IMR-90 (cell line): ENCODE measurements at places on chromosomes 4 and X. TPM values are rescaled to one million over a fixed set of nuclear protein-coding genes. Genes with fewer than 3 reads are reported as not detected.

DNA sequence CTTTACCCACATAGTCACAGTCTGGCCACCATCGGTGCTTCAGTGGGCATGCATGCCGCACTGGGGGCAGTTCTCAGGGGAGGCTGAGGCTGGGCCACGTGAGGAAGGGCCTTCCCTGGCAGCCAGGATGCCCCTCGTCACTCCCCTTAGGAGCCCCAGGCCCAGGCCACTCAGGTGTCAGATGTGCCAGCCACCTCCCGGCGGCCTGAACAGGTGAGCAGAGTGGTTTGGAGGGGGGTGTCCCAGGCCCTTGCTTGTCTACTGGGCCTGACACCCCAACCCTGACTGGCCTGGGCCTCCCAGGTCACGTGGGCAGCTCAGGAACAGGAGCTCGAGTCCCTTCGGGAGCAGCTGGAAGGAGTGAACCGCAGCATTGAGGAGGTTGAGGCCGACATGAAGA lies 12.1 kb downstream of the CCDC22 start:
- H3K27ac ChIP-seq, result no peak overlapping the region
- peaks cover 11% of the 10 kb centered on the region; the same call in 1 of the 2 replicates for H3K36me3 ChIP-seq
- H3K4me3 ChIP-seq, result no peak overlapping the region

DNA sequence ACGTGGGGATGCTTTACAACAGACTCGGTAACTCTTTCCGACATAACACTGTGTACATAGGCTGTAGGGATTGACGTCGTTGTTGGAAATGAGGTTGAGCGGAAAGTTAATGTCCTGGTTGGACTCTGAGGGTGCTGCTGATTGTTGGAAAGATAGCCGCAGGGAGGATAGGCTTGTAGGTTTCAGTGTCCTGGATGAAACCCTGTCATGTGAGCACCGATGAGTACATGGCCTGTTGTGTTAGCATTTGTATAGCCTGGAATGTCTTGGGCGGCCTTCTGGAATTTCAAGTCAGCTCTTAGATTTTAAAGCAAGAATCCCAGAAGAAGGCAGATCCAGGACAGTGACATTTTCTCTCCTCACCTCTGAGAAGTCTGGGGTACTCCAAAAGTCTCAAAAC lies 63.3 kb downstream of the TBC1D14 start:
- no peaks in the 10 kb centered on the region for H3K27me3 ChIP-seq
- 0 out of 2 replicates have a peak, but pooled peaks cover 1% of the 10 kb centered on the region for H3K4me1 ChIP-seq
- H3K4me3 ChIP-seq, result no peak overlapping the region
- H3K27ac ChIP-seq, result no peak overlapping the region
- peaks cover 1% of the 10 kb centered on the region; the same call in 1 of the 2 replicates for H3K36me3 ChIP-seq

DNA sequence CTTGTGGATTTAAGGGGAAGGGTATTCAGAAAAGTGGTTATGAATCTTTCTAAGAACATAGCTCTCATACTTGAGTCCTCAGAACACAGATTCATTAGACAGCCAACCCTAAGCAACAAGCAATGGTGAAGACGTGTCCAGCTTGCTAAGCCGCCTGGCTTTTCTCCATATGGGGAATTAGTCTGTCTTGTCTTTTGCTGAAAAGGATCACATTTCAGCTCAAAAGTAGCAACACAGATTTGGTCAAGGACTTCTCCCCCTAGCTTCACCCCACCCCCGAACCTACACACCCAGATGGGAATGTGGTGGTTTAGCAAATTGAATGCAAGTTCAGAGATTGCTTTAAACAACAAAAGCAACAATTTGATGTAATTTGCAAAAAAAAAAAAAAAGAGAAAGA lies 103.3 kb upstream of the RASGEF1B start:
- H3K4me1 ChIP-seq, result no peaks in the 10 kb centered on the region
- H3K4me3 ChIP-seq, result no peak overlapping the region
- H3K27ac ChIP-seq, result no peak overlapping the region
- H3K36me3 ChIP-seq, result no peaks in the 10 kb centered on the region
- DNase-seq, result no peak
- 0 out of 2 replicates have a peak, but pooled peaks cover 2% of the 10 kb centered on the region for H3K27me3 ChIP-seq

DNA sequence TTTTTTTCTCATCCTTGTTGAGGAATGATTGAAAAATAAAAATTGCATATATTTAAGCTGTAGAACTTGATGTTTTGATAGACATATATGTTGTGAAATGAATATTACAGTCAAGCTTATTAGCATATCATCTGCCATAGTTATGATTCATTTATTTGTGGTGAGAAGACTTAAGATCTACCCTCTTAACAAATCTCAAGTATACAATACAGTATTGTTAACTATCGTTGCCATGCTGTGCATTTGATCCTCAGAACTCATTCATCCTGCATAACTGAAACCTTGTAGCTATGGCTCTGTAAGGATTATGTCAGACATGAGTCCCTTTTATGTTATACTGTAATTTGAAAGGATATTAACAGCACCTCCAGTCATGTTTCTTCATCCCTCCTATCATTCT lies 2045.3 kb downstream of the ARAP2 start:
- H3K4me1 ChIP-seq, result peaks cover 2% of the 10 kb centered on the region; the same call in 1 of the 2 replicates
- no peak overlapping the region for H3K27ac ChIP-seq
- no peaks in the 10 kb centered on the region for H3K27me3 ChIP-seq
- H3K4me3 ChIP-seq, result no peak overlapping the region
- H3K36me3 ChIP-seq, result no peaks in the 10 kb centered on the region

DNA sequence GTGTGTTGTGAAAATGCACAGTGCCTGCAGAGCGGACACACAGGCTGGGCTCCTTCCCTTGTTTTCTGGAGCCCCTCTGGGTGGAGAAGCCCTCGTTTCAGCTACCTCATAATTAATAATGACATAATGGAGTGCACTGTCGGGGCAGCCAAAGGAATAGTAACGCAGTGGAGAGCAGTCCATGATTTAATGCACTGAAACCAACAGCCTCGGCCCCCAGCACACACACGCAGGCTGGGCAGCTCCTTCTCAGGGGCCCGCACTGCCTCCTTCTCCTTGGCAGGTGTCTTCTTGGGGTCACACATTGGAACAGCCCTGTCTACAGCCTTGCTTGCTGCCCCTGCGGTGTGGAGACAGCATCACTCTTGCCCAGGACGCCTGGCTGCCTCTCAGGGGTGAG lies 89.2 kb downstream of the DCTD start:
- no peak overlapping the region for H3K4me3 ChIP-seq
- no peaks in the 10 kb centered on the region for H3K4me1 ChIP-seq
- no peak for DNase-seq
- H3K36me3 ChIP-seq, result no peaks in the 10 kb centered on the region

DNA sequence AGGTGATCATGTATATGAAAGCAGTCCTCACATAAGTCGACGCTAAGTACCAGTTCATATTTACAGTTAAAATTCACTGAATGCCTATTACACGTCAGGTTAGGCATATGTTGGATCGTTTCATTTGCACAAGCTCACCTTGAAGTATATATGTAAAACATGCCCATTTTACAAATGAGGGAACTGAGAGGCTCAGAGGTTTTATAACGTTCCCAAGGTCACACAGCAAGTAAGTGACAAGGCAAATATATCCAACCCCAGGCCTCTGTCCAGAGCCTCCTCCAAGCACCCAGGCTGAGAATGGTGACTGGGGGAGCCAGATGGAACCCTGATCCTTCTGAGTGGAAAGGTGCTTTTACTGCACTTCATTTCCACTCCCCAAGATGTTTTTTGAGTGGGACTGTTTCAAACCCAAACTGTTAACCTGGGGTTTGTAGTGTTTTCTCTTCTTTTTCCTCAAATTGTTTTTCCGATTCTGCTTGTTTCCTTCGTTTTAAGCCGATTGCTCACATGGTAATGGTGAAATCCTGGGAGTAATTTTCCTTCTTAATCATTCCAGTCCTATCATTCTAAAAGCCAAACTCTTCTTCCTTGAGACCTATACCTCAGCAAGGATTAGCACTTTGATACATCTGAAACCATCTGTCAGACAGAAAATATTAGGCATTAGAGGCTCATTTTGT lies 791 bp downstream of the SMIM20 start:
- DNase-seq, result no peak
- H3K4me3 ChIP-seq, result peak overlapping the region; percentile 54
- H3K4me1 ChIP-seq, result peaks cover 6% of the 10 kb centered on the region
- H3K27me3 ChIP-seq, result no peaks in the 10 kb centered on the region
- H3K27ac ChIP-seq, result no peak overlapping the region

GRCh38 chr4:1579001-1579900 lies 104.9 kb downstream of the FAM53A start:
- peak; percentile 28 for DNase-seq
- peaks cover 19% of the 10 kb centered on the region for H3K27me3 ChIP-seq
- H3K36me3 ChIP-seq, result no peaks in the 10 kb centered on the region
- H3K4me1 ChIP-seq, result peaks cover 2% of the 10 kb centered on the region; the same call in 1 of the 2 replicates

- H3K27ac ChIP-seq, result peak overlapping the region; percentile 93; the same call in 1 of the 2 replicates
- H3K36me3 ChIP-seq, result no peaks in the 10 kb centered on the region
- peak; percentile 75 for DNase-seq
- H3K4me3 ChIP-seq, result no peak overlapping the region
Observed at GRCh38 chr4:142265536-142265935, 580.6 kb downstream of the INPP4B start.

GRCh38 chr4:122906859-122907305 lies 15.5 kb downstream of the NUDT6 start:
- H3K27ac ChIP-seq, result no peak overlapping the region
- no peak overlapping the region for H3K4me3 ChIP-seq
- H3K4me1 ChIP-seq, result 0 out of 2 replicates have a peak, but pooled peaks cover 2% of the 10 kb centered on the region
- H3K27me3 ChIP-seq, result no peaks in the 10 kb centered on the region
- H3K36me3 ChIP-seq, result no peaks in the 10 kb centered on the region; the same call in 1 of the 2 replicates
- no peak for DNase-seq

GRCh38 chr4:73613130-73613529 lies 7.1 kb downstream of the RASSF6 start:
- no peak for DNase-seq
- no peak overlapping the region for H3K27ac ChIP-seq
- H3K4me3 ChIP-seq, result no peak overlapping the region

DNA sequence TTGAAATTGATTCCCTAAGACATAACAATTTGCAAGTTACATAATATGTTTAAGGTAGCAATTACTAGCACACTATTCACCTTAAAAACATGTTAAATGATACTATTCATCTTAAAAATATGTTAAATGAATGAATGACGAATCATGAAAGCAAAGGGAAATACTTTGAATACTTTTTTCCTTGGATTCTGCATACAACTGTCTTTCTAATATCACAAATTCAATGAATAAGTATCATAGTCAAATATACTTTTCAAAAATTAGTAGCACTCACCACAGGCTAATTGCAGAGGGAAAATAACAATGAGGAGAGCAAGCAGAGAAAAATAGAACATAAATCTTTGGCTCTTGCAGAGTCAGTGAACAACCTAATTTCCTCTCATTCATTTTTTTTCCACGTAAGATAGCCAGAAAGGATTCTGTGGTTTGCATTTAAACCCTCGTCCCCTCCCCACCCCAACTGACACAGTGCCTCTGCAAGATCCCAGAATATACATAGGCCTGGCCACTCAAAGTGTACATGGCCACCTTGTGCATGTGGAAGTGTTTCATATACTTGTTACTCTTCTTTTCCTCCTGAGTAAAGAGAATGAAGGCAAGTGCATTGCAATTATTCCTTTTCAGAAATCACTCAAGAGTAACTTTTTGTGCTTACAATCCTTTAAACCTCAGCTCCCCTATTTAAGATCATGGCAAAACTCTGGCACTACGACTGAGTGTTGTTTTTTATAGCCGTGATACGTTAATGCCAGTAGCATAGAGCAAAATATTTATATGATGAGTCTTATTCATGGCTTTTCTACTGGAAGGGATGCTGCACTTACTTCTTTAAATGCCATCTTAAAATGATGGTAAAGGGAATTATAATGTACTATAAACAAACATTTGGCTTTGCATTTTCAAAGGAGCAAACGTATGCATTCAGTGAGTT lies 236.4 kb downstream of the PDGFC start:
- H3K27me3 ChIP-seq, result no peaks in the 10 kb centered on the region
- no peak overlapping the region for H3K4me3 ChIP-seq
- H3K27ac ChIP-seq, result peak overlapping the region; percentile 32; the same call in 1 of the 2 replicates
- no peaks in the 10 kb centered on the region for H3K36me3 ChIP-seq

DNA sequence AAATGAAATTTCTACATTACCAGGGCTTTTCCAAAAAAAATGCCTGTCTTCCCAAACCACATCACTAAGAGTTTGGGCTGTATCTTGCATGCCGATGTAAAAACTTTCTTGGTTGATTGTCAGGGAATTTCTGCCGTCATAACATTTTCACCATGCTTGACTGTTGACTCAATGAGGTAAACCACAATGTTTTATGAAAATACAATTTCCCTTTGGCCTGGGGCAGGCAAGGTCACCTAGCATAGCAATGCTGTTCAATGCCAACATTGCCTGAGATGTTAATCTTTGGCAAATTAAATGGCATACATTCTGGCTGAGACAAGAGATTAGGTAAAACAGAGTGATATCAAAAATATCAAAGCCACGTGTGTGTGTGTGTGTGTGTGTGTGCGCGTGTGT lies 137.1 kb upstream of the TBL1X start:
- no peak overlapping the region for H3K27ac ChIP-seq
- H3K4me3 ChIP-seq, result no peak overlapping the region
- peaks cover 6% of the 10 kb centered on the region for H3K4me1 ChIP-seq
- H3K27me3 ChIP-seq, result no peaks in the 10 kb centered on the region

DNA sequence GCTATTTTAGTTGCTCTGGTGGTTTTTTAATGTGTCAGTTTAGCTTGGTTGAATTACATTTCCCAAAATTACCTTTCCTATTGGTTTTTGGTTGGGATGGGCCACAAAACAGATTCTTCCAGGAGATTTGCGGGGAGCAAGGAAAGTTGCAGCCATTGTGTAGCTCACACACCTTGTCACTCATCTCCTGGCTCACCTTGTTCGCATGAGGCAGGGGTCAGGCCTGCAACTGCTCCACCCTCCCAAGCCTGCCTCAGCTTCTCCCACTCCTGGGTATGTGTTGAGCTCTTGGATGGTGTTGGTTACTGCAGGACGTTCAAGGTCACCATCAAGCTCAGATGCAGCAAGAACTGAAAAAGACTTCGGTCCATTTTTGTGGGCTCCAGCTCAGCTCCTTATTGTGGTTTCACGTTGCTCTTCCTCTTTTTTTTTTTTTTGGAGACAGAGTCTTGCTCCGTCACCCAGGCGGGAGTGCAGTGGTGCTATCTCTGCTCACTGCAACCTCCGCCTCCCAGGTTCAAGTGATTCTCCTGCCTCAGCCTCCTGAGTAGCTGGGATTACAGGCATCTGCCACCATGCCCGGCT lies 95.6 kb upstream of the METTL14 start:
- H3K27ac ChIP-seq, result no peak overlapping the region
- no peak overlapping the region for H3K4me3 ChIP-seq
- no peaks in the 10 kb centered on the region for H3K36me3 ChIP-seq
- peaks cover 19% of the 10 kb centered on the region for H3K27me3 ChIP-seq
- no peak for DNase-seq

CENPVL2 gene
- not detected in 2 replicates for total RNA-seq

BEND4 gene
- total RNA-seq, result not detected in 2 replicates

C4orf51 gene
- total RNA-seq, result not detected in 2 replicates

PRKG2 gene
- 2.0 and 2.2 TPM in 2 replicates for total RNA-seq

AVPR2 gene
- total RNA-seq, result not detected in 2 replicates

GLRB gene
- 3.0 and 3.9 TPM in 2 replicates for total RNA-seq

SMAD1 gene
- total RNA-seq, result 17.6 and 20.8 TPM in 2 replicates

MAGEA4 gene
- not detected in 2 replicates for total RNA-seq

TIGD4 gene
- total RNA-seq, result not detected in 2 replicates

TEX13D gene
- not detected in 2 replicates for total RNA-seq

C1QTNF7 gene
- 0.18 and 0.28 TPM in 2 replicates for total RNA-seq

FMR1NB gene
- total RNA-seq, result not detected in 2 replicates

PFKFB1 gene
- total RNA-seq, result under 0.01 TPM in 1 of 2 replicates, not detected in the other

AFP gene
- 0.56 and 1.3 TPM in 2 replicates for total RNA-seq

AADAT gene
- 4.7 TPM in 2 replicates for total RNA-seq
